ENCODE measurements at places on chromosomes 3 and 15. TPM values are rescaled to one million over a fixed set of nuclear protein-coding genes. Genes with fewer than 3 reads are reported as not detected.

- DNase-seq: no peak
Measured at GRCh38 chr15:81330366-81331090, 6.6 kb upstream of the STARD5 start.

DNA sequence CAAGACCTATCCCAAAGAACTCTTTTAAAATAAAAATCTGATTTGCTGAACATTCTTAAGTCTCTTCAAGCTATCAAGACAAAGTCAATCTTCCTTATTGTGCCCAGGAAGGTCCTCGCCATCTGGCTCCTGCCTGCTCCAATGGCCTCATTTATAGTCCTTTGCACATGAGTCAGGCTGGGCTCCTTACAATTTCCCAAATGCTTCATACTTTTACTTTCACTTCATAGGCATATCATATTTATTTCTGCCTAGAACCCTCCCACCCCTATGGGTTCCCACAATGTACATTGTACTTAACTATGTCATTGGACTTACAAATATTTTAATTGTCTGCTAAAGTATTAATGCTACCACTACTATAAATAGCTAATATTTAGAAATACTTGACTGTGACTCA, 9.1 kb downstream of the THRB start:
- DNase-seq: peak; percentile 32

- DNase-seq: no peak
Measured at GRCh38 chr3:171965067-171965712, 74.2 kb upstream of the FNDC3B start.

DNA sequence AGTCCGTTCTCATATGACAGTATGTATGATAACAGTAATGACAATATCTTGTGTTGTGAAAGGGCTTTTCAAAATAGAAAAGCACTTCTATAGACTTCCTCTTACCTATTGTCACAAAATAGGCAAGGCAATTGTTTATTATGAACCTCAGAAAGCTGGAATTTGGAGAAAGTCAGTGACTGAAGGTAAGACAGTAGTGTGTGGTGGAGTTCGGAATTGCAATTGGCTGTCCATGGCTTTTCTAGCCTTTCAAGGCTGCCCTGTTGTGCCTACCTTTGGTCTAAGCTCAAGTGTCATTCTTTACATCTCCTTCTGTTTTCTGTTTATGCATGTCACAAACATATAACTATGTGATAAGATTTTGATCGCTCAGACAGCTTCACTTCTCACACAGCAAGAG, 219.3 kb upstream of the NR2E3 start:
- DNase-seq: no peak

DNA sequence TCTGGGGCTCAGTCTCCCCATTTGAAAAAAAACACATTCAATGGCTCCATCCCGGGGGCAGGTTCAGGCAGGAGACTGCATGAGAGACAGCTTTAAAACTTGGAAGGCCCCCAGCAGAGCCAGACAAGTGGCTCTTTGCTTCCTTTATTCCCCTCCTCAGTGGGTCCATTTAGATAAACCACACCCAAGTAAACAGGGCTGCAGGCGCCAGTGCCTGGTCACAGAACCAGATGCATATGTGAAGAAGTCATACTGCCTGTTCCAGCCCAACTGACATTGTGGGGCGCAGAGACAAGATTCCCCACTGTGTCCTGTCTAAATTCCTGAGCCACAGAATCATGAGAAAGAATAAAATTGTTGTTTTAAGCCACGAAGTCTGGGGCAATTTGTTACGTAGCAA, 9.0 kb downstream of the FBN1 start:
- DNase-seq: peak; percentile 52

The THRB gene
- 0.15 TPM for total RNA-seq

The HRG gene
- not detected for total RNA-seq

The ACAN gene
- not detected for total RNA-seq

All from Daoy (cell line).